HT1080 (cell line): ENCODE measurements at places on chromosomes 5 and 9. TPM values are rescaled to one million over a fixed set of nuclear protein-coding genes. Genes with fewer than 3 reads are reported as not detected.

The RLN2 gene
- total RNA-seq: not detected in 2 replicates

The PKD2L2 gene
- total RNA-seq: not detected in 2 replicates

The ARHGEF28 gene
- total RNA-seq: 12.9 and 13.9 TPM in 2 replicates

The RC3H2 gene
- total RNA-seq: 32.0 and 33.7 TPM in 2 replicates

The LIFR gene
- total RNA-seq: 3.0 and 4.0 TPM in 2 replicates

The ZSWIM6 gene
- 5.2 and 6.8 TPM in 2 replicates for total RNA-seq

The SPAG8 gene
- 0.26 and 1.0 TPM in 2 replicates for total RNA-seq

The PCA3 gene
- total RNA-seq: not detected in 2 replicates

The GABRA6 gene
- 1.9 and 2.9 TPM in 2 replicates for total RNA-seq

DNA sequence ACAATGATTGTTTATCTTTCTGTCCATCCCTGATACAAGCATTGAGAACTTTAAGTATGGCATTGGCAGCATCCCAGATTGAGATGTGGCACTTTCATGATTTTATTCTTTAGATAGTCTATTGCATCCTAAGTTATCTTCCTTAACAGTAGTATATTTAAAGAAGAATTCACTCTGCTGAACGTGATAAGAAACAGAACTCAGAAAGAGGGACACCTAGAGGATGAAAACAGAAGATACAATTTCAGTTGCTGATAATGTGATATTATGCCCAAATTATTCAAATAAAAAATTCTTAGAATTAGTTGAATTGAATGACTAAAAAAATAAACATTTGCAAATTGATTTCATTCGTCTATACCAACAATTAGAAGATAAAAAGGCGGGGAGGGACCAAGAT lies 218.1 kb upstream of the DMRTA1 start:
- DNase-seq: no peak

- no peak for DNase-seq
Measured at GRCh38 chr5:14182761-14183160, 39.6 kb downstream of the TRIO start.

GRCh38 chr5:175201393-175201792 lies 242.6 kb downstream of the DRD1 start:
- no peak for DNase-seq

- no peak for DNase-seq
Measured at GRCh38 chr9:130304643-130305042, 39.1 kb downstream of the HMCN2 start.

- DNase-seq: no peak
Measured at GRCh38 chr5:146041180-146041789, 64.1 kb downstream of the PLAC8L1 start.

DNA sequence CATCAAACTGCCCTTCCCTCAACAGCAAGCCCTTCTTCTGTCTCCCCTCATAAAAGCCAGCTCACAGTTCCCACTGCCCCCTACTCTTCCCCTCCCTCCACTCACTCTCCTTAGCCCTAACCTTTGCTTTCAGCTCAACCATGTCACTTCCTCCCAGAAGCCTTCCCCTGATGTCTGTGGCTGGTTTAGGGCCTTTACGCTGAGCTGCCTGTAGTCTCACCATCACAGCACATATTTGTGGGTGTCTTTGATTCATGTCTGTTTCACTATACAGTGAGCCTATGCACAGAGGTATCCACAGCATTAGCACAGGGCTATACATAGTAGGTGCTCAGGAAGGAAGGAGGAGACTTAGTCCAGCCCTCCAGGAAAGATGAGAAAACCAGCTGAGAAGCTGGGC lies 34.7 kb downstream of the C9orf50 start:
- no peak for DNase-seq

- no peak for DNase-seq
Measured at GRCh38 chr5:161261668-161262323, 284.7 kb downstream of the GABRB2 start.

GRCh38 chr9:98570055-98570454 lies 138.7 kb downstream of the GABBR2 start:
- no peak for DNase-seq

DNA sequence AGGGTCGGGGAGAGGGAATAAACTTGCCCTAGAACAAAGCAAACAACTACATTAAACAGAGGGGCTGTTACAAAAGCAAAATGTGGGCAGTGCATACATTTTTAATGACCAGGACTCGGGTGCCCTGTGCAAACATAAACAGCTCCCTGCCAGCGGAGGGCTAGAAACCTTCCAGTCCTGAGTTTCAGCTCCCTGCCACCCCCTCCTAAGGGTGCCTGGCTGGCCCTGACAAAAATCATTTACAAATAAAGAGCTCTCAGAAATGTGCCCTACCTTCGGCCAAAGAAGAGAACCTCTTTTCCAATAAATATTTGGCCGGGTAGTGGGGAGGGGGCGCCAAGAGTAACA lies 29.5 kb downstream of the FOXD1 start:
- no peak for DNase-seq

- DNase-seq: no peak
Measured at GRCh38 chr9:124390794-124391658, 24.2 kb downstream of the PSMB7 start.

GRCh38 chr5:134576386-134577021 lies 51.0 kb downstream of the JADE2 start:
- no peak for DNase-seq

- no peak for DNase-seq
Measured at GRCh38 chr5:59905188-59905587, 11.7 kb upstream of the PDE4D start.

- DNase-seq: no peak
Measured at GRCh38 chr5:82859451-82860140, 217.6 kb downstream of the TMEM167A start.

- DNase-seq: no peak
Measured at GRCh38 chr5:8568858-8569257, 699.9 kb downstream of the MTRR start.

DNA sequence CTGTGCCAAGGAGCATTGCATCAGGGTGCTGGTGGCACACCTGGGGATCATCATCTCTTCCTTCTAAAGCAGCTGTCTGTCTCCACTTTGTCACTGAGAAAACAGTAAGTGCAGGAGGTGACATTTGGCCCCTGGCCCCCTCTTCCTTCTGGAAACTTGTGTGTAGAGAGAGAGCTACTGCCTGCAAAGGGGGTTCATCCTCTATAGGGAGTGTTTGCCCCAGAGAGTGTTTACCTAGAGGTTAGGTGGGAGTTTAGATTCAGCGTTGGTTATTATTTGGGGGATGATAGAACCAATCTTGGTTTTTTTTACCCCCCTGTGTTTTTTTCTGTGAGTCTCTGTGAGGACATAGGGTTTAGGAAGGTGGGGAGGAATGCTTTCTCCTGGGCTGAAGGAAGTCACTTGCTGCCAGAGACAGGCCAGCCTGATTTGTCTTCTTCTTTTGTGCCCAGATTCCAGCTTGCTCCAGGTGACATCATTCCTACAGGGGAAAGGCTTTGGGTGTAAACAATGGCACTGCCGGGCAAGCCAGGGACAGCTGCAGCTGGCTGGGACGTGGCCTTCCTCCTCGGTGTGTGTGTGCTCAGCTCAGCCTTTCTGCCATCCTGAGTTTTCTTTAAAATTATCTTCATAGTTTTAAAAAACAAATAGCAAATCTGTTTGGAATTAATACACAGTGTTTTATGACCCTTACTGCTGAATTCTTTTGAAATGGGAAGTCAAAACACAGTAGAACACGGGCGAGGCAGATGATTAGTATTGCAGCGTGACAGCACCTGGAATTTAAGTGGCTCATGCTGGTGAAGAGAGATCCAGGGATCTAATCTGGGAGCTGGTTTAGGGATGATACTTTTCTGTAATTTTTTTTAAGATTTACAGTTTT lies 24.5 kb downstream of the PRRC2B start:
- no peak for DNase-seq

DNA sequence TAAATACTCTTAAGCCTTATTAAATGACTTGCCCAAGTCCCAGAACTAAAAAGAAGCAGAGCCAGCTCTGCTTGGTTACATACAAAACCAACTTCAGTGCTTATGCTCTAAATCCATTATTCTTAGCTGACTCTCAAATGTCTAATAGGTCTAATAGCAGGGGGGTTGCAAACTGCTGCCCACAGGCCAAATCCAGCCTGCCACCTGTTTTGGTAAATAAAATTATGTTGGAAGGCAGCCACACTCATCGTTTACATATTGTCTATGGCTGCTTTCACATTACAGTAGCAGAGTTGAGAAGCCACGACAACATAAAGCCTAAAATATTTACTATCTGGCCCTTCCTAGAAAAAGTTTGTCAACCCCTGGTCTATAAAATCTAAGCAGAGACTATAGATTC lies 69.0 kb downstream of the KLHL3 start:
- no peak for DNase-seq

DNA sequence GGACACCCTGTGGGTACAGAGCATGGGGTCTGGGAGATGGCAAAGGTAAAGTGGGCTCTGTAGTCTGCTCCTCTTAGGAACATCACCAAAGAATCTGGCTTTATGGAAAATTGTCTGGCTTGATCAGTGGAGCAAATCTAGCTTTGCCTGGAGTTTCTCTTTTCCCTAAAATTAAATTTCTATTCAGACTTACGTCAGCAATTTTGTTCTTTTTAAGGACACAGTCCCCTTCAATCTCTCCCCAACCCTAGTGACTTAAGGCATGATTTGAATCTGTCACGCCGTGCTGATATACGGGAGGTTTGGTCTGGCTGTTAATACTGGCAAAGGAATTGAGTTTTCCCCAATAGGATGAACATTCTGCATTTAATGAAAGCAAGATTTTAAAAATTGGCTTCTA lies 72.3 kb upstream of the ERCC6L2 start:
- no peak for DNase-seq

- DNase-seq: no peak
Measured at GRCh38 chr5:1273745-1274144, 21.1 kb downstream of the TERT start.

- no peak for DNase-seq
Measured at GRCh38 chr5:125602184-125602583, 821.0 kb upstream of the GRAMD2B start.

DNA sequence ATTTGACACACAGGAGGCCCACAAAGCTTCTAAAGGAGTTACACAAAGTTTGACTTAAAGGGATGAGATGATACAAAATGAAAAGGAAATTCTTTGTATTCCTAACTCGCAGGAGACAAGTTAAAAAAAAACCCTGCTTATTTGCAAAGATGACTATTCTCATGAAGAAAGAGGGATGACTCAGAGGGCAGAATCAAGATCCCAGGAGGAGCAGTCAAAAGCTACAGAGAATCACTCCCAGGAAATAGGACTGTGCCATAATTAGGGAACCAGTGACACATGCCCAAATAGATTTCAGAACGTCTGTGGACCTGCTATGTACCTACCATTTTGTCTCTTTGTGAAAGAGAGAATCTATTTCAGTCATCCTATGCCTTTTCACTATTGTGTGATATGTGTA lies 103.5 kb upstream of the ARRDC3 start:
- DNase-seq: peak; percentile 70

DNA sequence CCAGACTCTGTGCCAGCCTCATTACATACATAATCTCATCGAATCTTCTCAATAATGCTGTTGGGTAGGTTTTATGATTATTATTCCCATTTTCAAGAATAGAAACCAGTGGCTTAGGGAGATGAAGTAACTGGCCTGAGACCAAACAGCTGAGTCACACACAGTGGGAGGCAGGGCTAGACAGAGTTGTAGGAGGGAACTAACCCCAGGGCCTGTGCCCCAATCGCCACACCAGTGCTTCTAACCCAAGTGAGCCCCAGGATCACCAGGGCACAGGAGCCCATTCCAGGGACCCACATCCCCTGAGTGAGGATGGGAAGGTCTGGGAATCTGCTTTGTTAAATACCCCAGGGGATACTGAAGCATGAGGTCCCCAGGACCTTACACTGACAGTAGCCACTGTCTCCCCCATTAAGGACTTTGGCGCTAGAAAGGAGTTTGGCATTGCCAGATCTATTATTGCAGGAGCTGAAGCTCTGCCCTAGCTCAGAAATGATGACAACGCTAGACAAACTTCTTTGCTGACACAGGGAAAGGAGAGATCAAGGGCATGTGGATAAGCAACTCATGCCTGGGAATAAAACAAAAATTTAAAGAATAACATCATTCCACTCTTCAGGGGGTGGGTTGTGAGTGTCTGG lies 63.8 kb upstream of the PPARGC1B start:
- peak; percentile 41 for DNase-seq

DNA sequence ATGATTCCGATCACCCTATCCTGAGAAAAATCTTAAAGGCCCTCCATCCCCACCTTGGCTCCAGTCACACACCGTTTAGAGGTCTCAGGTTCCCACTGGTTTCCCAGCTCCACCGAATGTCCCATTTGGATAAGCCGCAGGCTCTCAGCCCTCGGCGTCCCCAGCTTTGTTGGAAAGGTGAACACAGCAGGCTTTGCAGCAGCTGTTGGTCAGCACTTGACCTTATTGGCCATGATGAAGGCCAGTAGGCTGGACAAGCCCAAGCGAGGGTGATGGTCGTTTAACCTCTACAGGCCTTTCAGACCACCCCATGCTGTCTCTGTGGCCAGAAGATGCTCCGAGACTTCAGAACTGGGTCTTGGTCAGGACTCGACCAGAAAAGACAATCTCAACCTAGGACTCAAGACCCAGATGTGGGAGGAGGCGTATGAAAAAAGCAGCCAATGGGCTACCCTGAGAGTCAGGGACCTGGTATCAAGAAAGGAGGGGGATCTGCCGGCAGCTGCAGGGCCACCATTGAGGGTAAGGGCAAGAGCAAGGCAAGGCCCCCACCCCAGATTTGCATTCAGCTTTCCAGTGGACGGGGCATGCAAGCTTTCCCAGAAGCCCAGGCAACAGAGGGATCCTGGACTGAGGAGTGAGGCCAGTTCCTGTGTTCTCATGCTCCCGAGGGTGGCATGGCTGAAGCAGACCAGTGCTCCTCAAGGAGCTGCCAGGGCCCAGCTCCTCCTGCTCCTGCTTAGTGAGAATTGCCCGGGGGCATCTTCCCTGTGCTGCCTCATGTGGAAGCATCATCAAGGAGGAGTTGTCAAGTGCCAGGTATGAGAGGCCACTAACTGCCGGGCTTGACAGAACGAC lies 13.4 kb downstream of the UBE2QL1 start:
- no peak for DNase-seq

- no peak for DNase-seq
Measured at GRCh38 chr5:170184737-170185136, 48.0 kb upstream of the C5orf58 start.

GRCh38 chr5:180824630-180825476 lies 22.2 kb upstream of the MGAT1 start:
- DNase-seq: no peak

DNA sequence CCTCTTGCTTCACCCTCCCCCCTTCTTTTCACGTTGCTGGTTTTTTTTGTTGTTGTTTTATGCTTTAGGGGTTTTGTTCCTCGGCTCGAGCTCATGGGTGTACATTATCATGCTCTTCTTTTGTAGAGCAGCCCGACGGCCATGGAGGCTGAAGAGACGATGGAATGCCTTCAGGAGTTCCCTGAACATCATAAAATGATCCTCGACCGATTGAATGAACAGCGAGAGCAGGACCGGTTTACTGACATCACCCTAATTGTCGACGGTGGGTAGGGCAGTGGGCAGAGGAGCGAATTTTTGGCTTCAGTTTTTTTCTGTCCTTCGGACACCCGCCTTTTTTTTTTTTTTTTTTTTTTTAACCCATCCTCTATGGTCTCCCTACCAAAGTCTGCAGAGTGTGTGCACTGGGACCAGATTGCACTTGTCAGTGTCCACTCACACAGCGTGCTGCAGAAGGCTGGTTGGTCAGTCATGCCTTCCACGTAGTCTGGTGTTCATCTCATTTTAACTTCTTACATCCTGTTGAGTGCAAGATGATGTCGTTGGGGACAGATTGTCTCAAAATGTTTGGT lies 1.3 kb downstream of the ZNF131 start:
- DNase-seq: peak; percentile 36
